Naive thymus-derived CD4-positive, alpha-beta T cell (primary cell): ENCODE measurements at places on chromosomes 12 and 14. TPM values are rescaled to one million over a fixed set of nuclear protein-coding genes. Genes with fewer than 3 reads are reported as not detected.

Gene DBX2
- total RNA-seq: not detected

Gene NDRG2
- total RNA-seq: 39.9 TPM

Gene BLOC1S1
- 71.5 TPM for total RNA-seq

Gene VWF
- total RNA-seq: not detected in 2 replicates

Gene KRT80
- total RNA-seq: 0.12 TPM

Gene OR4K1
- not detected for total RNA-seq

Gene LMO3
- total RNA-seq: not detected

Gene RPGRIP1
- not detected for total RNA-seq

Gene KRT3
- not detected for total RNA-seq
